ENCODE measurements at places on chromosomes 2 and 18.

DNA sequence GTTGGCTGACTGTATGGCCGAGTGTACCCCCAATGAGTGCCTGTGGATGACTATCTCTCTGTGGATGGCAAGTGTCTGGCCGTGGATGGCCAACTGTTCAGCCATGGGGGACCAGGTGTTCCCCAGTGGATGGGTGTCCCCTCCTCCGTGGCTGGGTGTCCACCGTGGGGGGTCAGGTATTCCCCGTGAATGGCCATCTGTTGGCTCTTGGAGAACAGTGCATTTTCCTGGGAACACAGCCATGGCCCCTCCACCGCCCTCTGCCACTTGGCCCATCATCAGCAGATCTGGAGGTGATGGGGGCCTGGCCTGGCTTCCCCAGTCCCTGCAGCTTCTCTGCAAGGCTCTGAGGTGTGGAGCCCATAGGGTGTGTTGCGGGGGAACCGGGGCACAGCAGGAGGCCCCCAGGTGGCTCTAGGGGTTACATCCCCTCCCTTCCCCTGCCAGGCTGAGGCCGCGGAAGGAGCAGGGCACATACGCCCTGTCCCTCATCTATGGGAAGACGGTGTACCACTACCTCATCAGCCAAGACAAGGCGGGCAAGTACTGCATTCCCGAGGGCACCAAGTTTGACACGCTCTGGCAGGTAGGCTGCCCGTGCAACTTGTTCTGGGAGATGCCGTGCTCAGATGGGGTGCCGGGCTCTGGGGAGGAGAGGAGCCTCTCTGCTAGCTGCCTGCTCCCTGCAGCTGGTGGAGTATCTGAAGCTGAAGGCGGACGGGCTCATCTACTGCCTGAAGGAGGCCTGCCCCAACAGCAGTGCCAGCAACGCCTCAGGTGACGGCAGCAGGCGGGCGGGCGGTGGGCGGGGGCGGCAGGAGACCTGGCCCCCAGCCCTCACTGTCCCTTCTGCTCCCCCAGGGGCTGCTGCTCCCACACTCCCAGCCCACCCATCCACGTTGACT lies 19.3 kb downstream of the ZAP70 start:
- no peak for DNase-seq

GRCh38 chr2:9093324-9093723 lies 89.8 kb upstream of the MBOAT2 start:
- no peak for DNase-seq

DNA sequence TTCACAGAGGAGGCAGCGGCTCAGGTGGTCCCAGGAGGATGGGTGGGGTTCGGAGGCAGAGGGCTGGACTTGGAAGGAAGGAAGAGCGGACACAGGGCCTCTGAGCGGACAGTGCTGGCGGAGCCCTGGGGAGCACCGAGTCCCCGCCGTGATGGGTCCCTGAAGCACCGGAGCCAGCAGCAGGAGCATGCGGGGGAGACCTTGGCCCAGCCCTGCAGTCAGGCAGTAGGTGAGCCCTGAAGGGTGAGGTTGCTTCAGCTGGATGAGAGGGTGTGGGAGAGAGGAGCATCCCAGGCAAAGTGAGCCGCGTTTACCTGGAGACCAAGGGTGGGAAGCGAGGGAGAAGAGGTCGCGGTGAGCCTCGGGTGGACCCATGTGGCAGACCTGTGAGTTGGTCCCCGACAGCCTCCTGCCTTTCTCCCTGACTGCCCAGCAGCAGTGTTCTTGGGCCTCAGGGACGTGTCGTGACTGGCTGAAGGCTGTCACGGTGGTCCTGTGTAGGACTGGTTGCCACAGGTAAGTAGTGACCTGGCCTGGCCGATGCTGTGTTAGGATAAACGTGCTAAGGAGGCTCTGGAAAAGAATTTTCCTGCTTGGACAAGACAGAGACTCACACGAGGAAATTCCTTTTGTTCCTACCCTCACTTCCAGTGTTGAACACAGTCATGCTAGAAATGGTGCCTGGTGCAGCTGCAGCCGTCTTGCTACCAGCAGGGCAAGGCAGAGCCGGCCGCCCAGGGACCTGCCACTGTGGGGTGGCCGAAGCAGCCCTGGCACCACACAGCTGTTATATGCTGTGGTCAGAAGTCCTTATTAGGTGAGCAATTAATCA lies 73.0 kb downstream of the RRM2 start:
- no peak for DNase-seq

DNA sequence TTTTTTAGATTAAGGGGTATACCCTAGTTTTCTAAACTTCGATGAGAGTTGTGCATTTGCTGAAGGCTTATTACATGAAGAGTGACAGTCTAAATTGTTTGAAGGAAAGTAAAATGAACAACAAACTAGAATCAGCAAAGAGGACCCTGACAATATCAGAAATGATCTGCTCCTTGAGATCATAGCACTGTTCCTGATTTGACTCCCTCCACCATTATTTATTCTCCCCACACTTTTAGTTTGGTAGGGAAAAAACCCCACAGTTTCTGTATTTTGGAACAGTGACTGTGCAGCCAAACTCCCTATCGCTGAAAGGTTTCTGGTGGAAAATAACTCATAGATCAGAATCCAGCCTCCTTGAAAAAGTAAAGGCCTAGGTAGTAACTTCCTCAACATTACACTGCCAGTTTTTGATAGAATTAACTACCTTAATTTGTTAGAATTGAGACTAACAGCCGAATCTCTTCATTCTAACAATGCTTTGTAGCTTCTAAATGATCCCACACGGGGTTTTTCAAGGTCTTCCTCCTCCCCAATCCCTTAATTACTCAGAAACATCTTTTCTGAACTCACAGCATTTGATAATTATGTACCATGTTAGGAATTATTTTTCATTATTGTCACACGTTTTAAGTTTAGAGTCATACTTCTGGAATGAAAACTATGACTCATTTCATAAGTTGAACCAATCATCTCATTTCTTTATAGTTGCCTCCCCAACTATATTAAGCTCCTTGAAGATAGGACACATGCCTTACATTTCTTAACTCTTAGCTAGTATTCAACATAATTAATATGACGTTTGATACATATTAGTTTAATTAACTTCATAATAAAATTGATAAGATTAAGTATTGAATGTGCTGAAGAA lies 2.9 kb downstream of the MYL12A start:
- DNase-seq = peak; percentile 83

- no peak for DNase-seq
Measured at GRCh38 chr2:124915567-124915966, 890.5 kb downstream of the CNTNAP5 start.

GRCh38 chr18:48669991-48670750 lies 131.3 kb downstream of the CTIF start:
- DNase-seq = no peak

GRCh38 chr2:136008205-136008865 lies 22.9 kb upstream of the DARS1 start:
- no peak for DNase-seq

DNA sequence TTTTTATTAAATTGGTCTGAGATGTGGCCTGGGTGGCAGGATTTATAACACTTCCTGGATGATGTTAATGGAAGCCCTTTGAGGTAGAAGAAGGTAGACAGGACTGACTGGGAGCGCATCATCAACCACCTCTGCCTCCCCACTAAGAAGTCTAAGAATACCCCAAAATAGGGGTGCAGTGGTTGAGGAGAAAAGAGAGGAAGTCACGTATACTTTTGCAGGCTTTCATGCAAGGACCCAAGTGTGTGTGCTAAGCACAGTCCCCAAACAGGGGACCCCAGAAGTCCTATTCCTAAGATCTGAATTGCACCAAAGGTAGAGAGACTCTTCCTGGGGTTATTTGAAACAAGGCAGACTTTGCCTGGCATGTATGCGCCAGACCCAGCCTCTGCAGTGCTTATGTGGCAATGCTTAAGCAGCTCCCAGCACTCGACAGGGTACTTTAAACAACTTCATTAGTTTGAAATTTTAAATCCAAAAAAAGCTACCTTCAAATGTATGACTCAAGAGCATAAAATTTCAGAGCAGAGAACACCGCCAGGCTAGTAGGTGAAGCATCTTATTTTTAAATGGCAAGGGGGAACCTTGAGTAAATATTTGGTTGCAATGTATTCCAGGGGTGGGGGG lies 35.3 kb downstream of the BCL2 start:
- DNase-seq = no peak

- no peak for DNase-seq
Measured at GRCh38 chr2:214014551-214015220, 396.2 kb upstream of the VWC2L start.

DNA sequence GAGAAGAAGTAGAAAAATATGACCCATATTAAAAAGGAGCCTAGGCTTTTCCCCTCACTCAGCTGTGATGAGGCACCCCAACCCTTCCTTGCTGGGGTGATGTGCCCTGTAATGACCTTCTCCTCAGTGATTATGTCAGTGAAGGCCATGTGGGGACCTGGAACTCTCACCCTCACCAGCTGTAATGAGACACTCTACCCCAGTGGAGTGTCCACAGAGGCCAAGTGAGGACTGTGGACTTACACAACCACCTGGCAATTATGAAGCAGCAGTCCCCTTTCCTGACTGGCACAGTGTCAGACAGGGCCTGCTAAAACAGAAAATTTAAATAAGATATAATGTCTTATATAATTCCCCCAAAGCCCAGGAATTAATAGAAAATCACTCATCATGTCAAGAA lies 54.2 kb downstream of the SEMA4F start:
- no peak for DNase-seq

DNA sequence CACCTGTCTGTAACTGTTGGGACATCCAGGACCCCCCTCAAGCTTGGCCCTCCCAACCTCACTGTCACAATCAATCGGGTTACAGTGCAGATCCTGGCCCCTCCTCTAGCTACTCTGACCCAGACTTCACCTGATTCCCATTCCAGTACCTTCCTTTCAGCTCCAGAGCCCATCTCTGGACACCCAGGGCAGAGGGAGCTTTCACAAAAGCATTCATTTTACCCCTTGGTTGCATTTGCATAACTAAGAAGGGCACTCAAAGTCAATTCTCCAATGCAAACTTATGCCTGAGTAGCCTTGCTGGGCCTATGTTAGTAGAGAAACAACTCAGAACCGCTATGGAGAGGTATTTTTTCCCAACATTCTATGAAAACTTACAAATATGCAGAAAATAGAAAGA lies 7.4 kb downstream of the ZAP70 start:
- DNase-seq = no peak

GRCh38 chr2:19911808-19912509 lies 10.2 kb upstream of the TTC32 start:
- peak; percentile 97 for DNase-seq

DNA sequence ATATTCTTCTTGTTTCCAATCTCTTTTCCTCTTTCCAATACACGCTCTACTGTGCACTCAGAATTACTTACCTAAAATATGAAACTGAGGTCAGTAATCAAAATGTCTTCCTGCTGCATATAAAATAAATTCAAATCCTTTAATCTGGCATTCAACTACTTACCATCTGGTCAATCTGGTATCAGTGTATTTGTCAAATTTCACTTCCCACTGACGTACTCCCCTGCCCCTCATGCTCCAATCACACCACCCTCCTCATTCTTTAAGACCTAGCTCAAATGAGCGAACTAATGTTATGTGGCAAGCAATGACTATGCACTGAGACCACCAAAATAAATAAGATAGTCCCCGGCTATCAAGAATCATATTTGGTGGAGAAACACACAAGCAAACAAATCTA lies 6.7 kb downstream of the ASB3 start:
- DNase-seq = no peak

GRCh38 chr2:219221957-219222518 lies 3.3 kb upstream of the ABCB6 start:
- no peak for DNase-seq

- no peak for DNase-seq
Measured at GRCh38 chr2:26980971-26981370, 10.5 kb downstream of the MAPRE3 start.

DNA sequence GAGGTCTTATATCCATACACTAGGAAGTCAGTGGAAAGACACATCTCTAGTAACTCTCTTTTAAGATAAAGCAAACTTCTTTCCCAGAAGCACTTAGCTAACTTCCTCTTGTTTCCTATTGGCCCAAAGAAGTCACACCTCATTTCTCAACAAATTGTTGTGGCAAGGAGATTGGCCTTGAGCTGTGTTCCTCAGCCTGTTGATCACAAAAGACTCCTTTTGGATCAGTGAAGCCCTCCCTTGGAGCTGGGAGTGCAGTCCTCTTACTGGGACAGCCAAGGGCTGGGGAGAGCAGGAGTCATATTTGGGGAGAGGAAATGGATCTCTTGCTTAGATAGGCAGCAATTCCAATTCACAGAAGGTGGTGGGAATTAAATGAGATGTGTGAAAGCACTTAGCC lies 51.2 kb upstream of the DAPL1 start:
- no peak for DNase-seq

All from kidney tubule cell (primary cell).